Activated B cell treated with CpG ODN at 0.5 μM for 24 hours (primary cell): ENCODE measurements at places on chromosomes 5 and 9. TPM values are rescaled to one million over a fixed set of nuclear protein-coding genes. Genes with fewer than 3 reads are reported as not detected.

- H3K27ac ChIP-seq: no peak overlapping the region
- no peak for DNase-seq
- H3K4me1 ChIP-seq: no peaks in the 10 kb centered on the region
- H3K27me3 ChIP-seq: no peaks in the 10 kb centered on the region
Measured at GRCh38 chr9:87671478-87671877, 54.4 kb upstream of the CTSL start.

DNA sequence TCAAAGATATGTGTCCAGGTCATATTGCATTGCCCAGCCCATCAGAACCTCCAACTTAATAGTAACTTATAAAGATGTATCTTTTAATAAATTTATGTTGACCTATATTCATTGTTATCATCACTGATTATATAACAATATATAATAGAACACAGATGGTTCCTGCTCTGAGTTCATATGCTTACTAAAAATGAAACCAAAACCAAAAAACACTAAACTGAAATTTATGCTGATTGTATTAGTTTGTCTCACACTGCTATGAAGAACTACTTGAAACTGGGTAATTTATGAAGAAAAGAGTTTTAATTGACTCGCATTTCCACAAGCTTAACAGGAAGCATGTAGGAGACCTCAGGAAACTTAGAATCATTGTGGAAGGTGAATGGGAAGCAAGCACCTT is 462.5 kb upstream of the TYRP1 start:
- no peaks in the 10 kb centered on the region for H3K4me1 ChIP-seq
- H3K36me3 ChIP-seq: no peaks in the 10 kb centered on the region
- DNase-seq: no peak
- H3K27me3 ChIP-seq: no peaks in the 10 kb centered on the region

- H3K4me3 ChIP-seq: no peak overlapping the region
- H3K36me3 ChIP-seq: no peaks in the 10 kb centered on the region
- peaks cover 43% of the 10 kb centered on the region for H3K27me3 ChIP-seq
- no peak for DNase-seq
Measured at GRCh38 chr5:54904425-54904824, 81.0 kb downstream of the ESM1 start.

GRCh38 chr5:54942064-54942778 is 43.2 kb downstream of the ESM1 start:
- DNase-seq: no peak
- peaks cover 10% of the 10 kb centered on the region for H3K27me3 ChIP-seq
- H3K4me1 ChIP-seq: no peaks in the 10 kb centered on the region
- no peaks in the 10 kb centered on the region for H3K36me3 ChIP-seq
- no peak overlapping the region for H3K27ac ChIP-seq
- no peak overlapping the region for H3K4me3 ChIP-seq

The CBY3 gene
- not detected in 2 replicates for total RNA-seq

- H3K36me3 ChIP-seq: no peaks in the 10 kb centered on the region
- peaks cover 20% of the 10 kb centered on the region for H3K27me3 ChIP-seq
- peaks cover 12% of the 10 kb centered on the region for H3K4me1 ChIP-seq
- H3K4me3 ChIP-seq: no peak overlapping the region
- H3K27ac ChIP-seq: no peak overlapping the region
Measured at GRCh38 chr9:4486176-4486575, 4.1 kb upstream of the SLC1A1 start.

GRCh38 chr9:95627802-95628201 is 111.0 kb upstream of the PTCH1 start:
- peaks cover 11% of the 10 kb centered on the region for H3K27me3 ChIP-seq
- H3K4me1 ChIP-seq: no peaks in the 10 kb centered on the region
- H3K36me3 ChIP-seq: no peaks in the 10 kb centered on the region
- H3K27ac ChIP-seq: no peak overlapping the region
- H3K4me3 ChIP-seq: no peak overlapping the region

DNA sequence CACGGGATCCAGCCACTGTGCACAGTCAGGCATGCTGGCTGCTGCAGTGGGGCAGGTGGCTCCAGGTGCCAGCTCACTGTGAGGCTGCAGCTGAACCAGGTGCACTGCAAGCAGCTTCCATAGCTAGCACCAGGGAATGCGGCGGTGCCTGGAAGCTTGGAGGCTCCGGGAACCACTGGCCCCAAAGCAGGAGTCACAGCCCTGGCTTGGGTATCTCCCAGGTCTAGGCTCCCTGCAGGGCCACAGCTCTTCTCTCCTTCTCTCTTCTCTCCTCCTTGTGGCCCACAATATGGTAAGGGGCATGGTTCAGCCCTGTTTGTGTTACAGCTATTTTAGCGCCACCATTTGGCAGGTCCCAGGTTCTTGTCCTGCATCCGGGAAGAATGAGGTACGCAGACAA is 6.7 kb upstream of the MTMR12 start:
- H3K4me1 ChIP-seq: no peaks in the 10 kb centered on the region
- H3K27ac ChIP-seq: no peak overlapping the region
- H3K27me3 ChIP-seq: no peaks in the 10 kb centered on the region
- no peak overlapping the region for H3K4me3 ChIP-seq

DNA sequence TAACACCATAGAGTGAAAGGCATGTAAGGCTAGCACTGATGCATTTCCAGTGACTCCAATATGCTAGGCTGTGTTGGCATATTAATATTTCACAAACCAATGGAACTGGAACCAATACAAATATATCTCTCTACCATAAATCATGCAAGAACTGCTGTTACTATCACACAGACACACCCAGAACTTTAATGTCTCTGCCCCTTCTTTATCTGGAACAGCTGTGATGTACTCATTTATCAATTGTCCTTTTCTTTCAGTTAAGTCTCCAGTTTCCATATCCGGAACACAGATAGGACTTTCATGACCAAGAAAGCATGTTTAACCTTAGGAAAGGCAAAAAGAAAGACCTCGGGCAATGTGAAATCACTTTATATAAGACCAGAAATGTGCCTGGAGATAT is 70.3 kb downstream of the SPTLC1 start:
- no peaks in the 10 kb centered on the region for H3K27me3 ChIP-seq
- H3K4me3 ChIP-seq: no peak overlapping the region
- H3K4me1 ChIP-seq: no peaks in the 10 kb centered on the region
- no peak for DNase-seq
- no peak overlapping the region for H3K27ac ChIP-seq
- peaks cover 84% of the 10 kb centered on the region for H3K36me3 ChIP-seq

- no peaks in the 10 kb centered on the region for H3K36me3 ChIP-seq
- H3K27ac ChIP-seq: no peak overlapping the region
- no peak overlapping the region for H3K4me3 ChIP-seq
- H3K27me3 ChIP-seq: peaks cover 4% of the 10 kb centered on the region
Measured at GRCh38 chr9:4640027-4640426, 22.1 kb upstream of the PLPP6 start.

The MELK gene
- 0.76 and 1.2 TPM in 2 replicates for total RNA-seq

The RELL2 gene
- 16.8 and 18.9 TPM in 2 replicates for total RNA-seq

- no peak for DNase-seq
- H3K27ac ChIP-seq: no peak overlapping the region
- H3K36me3 ChIP-seq: no peaks in the 10 kb centered on the region
- H3K27me3 ChIP-seq: peaks cover 41% of the 10 kb centered on the region
- peaks cover 19% of the 10 kb centered on the region for H3K4me1 ChIP-seq
Measured at GRCh38 chr5:159737263-159737662, 179.0 kb upstream of the ADRA1B start.

GRCh38 chr5:32866138-32866537 is 155.0 kb downstream of the NPR3 start:
- no peaks in the 10 kb centered on the region for H3K36me3 ChIP-seq
- no peak overlapping the region for H3K27ac ChIP-seq
- H3K4me3 ChIP-seq: no peak overlapping the region
- DNase-seq: no peak

GRCh38 chr9:75448281-75448680 is 360.0 kb downstream of the OSTF1 start:
- H3K36me3 ChIP-seq: no peaks in the 10 kb centered on the region
- no peak for DNase-seq
- H3K27ac ChIP-seq: no peak overlapping the region
- H3K4me3 ChIP-seq: no peak overlapping the region
- H3K27me3 ChIP-seq: peaks cover 4% of the 10 kb centered on the region

The CCNI2 gene
- total RNA-seq: 0.44 and 1.5 TPM in 2 replicates

- H3K4me3 ChIP-seq: peak overlapping the region; percentile 19
- DNase-seq: no peak
- H3K4me1 ChIP-seq: peaks cover 14% of the 10 kb centered on the region
- no peaks in the 10 kb centered on the region for H3K36me3 ChIP-seq
Measured at GRCh38 chr9:116504893-116505480, 182.1 kb upstream of the TRIM32 start.

DNA sequence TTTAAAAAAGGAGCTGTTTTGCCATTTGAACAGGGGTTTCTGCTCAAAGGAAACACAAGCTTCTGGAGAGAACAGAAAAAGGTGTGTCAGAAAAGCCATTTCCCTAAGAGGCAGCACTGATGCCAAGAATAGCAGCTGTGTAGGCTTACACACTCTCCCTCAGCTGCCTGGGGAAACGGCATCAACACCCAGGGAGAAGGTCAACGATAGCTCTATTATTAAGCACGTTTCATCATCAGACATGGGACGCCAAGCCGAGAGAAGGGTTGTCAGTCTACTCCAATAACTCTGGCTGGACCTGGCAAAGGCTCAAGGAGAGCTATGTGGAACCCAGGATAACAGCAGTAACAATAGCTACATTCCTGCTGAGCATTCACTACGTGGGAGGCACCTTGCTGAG is 314.2 kb downstream of the CDK5RAP2 start:
- no peak overlapping the region for H3K4me3 ChIP-seq
- DNase-seq: no peak
- no peaks in the 10 kb centered on the region for H3K4me1 ChIP-seq
- H3K36me3 ChIP-seq: no peaks in the 10 kb centered on the region

The MLANA gene
- total RNA-seq: not detected in 2 replicates

The PTGES gene
- total RNA-seq: not detected in 2 replicates

DNA sequence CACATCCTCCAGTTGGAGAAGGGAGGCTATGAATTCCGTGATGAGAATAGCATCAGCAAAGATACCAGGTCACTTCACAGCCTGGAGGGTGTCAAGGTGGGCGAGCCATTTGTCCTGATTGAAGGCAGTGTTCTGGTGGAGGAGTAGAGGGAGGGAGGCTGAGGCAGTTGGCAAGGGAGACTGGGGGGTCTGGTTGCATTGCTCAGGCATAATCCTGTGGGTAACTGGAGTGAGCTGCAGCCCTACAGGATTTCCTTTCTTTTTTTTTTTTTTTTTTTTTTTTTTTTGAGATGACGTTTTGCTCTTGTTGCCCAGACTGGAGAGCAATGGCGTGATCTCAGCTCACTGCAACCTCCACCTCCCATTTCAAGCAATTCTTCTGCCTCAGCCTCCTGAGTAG is 223.9 kb upstream of the KLF4 start:
- H3K4me3 ChIP-seq: no peak overlapping the region
- no peaks in the 10 kb centered on the region for H3K4me1 ChIP-seq
- peaks cover 10% of the 10 kb centered on the region for H3K27me3 ChIP-seq
- no peaks in the 10 kb centered on the region for H3K36me3 ChIP-seq
- no peak overlapping the region for H3K27ac ChIP-seq

The FOXD4L6 gene
- total RNA-seq: not detected in 2 replicates

DNA sequence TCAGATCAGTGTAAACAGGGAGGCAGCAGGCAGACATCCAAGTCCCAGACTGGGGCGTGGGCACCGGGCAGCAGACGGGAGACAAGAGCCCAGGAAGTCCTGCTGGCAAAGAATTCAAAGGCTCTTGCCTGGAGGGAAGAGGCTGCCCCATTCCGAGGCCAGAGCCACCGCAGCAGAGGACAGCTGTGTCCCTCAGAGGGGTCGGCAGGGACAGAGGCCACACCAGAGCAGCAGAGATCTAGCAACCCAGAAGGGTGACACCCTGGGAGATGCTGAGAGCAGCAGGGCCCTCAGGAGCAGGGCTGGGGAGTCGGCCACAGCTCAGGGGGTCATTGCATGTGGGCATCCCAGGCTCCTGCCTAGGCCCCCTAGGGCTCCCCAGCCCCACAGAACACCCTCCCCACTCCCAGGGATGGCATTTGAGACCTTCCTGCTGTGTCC is 29.1 kb downstream of the ADAMTS2 start:
- no peaks in the 10 kb centered on the region for H3K27me3 ChIP-seq
- H3K4me1 ChIP-seq: no peaks in the 10 kb centered on the region
- H3K4me3 ChIP-seq: no peak overlapping the region

The AIF1L gene
- total RNA-seq: not detected in 2 replicates

GRCh38 chr5:102283102-102283797 is 12.8 kb downstream of the SLCO4C1 start:
- no peak overlapping the region for H3K4me3 ChIP-seq
- no peak overlapping the region for H3K27ac ChIP-seq
- DNase-seq: no peak
- H3K36me3 ChIP-seq: no peaks in the 10 kb centered on the region
- no peaks in the 10 kb centered on the region for H3K27me3 ChIP-seq

DNA sequence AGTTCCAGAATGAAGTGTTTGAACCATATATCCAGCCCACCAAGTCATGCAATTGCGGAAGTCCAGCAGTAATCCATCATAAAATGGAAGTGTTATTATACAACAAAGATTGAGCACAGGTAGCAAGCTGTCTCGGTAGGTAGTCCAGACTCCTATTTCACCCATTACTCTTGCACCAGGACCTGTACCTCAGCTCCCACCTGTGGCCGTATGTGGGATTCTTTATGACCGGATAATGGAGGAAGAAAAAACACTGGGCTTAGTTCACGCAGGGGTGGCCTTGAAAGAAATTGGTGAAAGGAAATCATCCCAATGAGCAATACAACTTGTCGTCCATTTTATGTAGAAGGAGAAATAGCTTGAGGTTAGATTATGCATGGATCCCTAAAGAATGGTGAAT is 216.3 kb downstream of the ESM1 start:
- H3K27me3 ChIP-seq: no peaks in the 10 kb centered on the region
- no peak overlapping the region for H3K27ac ChIP-seq
- no peak for DNase-seq
- H3K36me3 ChIP-seq: no peaks in the 10 kb centered on the region
- no peak overlapping the region for H3K4me3 ChIP-seq

The ADAMTS13 gene
- 1.9 TPM in 2 replicates for total RNA-seq

DNA sequence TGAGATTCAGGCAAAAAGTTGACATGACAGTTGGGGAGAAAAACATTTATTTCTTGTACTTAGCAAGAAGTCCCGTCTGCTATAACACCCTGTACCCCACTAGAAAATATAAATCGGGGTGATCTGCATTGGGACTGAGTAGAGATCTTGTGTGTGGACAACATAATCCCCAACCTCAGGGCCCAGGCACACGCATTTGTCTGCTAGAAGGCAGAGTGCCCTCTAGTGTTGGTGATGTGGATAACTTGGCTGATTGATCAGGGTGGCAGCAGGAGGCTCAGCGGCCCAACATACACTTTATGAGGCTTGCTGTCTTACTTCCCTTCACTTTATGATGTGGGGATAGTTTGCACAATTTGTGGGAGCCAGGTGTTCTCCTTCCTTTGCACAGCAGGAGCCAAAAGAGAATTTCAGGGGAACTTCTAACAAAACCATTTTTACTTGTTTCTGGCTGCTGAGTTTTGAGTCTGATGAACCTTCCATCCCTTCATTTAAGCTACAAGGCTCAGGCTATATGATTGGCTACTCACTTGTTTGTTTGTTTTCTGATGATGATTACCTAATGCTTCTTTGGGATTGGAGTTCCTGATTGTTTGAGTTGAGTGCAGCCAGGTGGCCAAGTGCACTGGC is 263.2 kb downstream of the DMAC1 start:
- H3K4me3 ChIP-seq: no peak overlapping the region
- DNase-seq: no peak
- H3K27ac ChIP-seq: no peak overlapping the region
- H3K27me3 ChIP-seq: peaks cover 5% of the 10 kb centered on the region
- no peaks in the 10 kb centered on the region for H3K4me1 ChIP-seq
- H3K36me3 ChIP-seq: no peaks in the 10 kb centered on the region

The CTXN3 gene
- total RNA-seq: not detected in 2 replicates

The DDX4 gene
- total RNA-seq: not detected in 2 replicates

The C5orf58 gene
- total RNA-seq: not detected in 2 replicates

GRCh38 chr5:34589832-34590231 is 66.3 kb upstream of the RAI14 start:
- no peak overlapping the region for H3K27ac ChIP-seq
- DNase-seq: no peak
- H3K27me3 ChIP-seq: peaks cover 10% of the 10 kb centered on the region
- H3K4me3 ChIP-seq: no peak overlapping the region
